ENCODE measurements at places on chromosomes 7 and 10. TPM values are rescaled to one million over a fixed set of nuclear protein-coding genes. Genes with fewer than 3 reads are reported as not detected.

TMEM60 gene
- total RNA-seq: 22.4 TPM

CHN2 gene
- total RNA-seq: 0.09 TPM

LAMB1 gene
- 684 TPM for total RNA-seq

OR2A5 gene
- total RNA-seq: not detected

GIMAP6 gene
- not detected for total RNA-seq

KEL gene
- total RNA-seq: not detected

C10orf53 gene
- total RNA-seq: not detected

ZNF727 gene
- not detected for total RNA-seq

PDE1C gene
- 0.09 TPM for total RNA-seq

IRF5 gene
- total RNA-seq: not detected

MYO1G gene
- under 0.01 TPM for total RNA-seq

FOXI2 gene
- total RNA-seq: not detected

MARVELD1 gene
- total RNA-seq: 9.5 TPM

ZNF117 gene
- 2.7 TPM for total RNA-seq

HMX2 gene
- not detected for total RNA-seq

HTR7 gene
- total RNA-seq: 3.3 TPM

PAPOLB gene
- under 0.01 TPM for total RNA-seq

C7orf57 gene
- not detected for total RNA-seq

Data from bronchial smooth muscle cell (primary cell).